ENCODE measurements at places on chromosomes 6 and 20.

- no peak for DNase-seq
Observed at GRCh38 chr6:13369591-13369990, 41.3 kb upstream of the TBC1D7 start.

GRCh38 chr20:33249456-33249855 lies 13.7 kb downstream of the BPIFA1 start:
- DNase-seq: no peak

GRCh38 chr20:9140162-9140760 lies 71.4 kb downstream of the PLCB4 start:
- DNase-seq: no peak

GRCh38 chr6:122220254-122220653 lies 179.2 kb upstream of the HSF2 start:
- no peak for DNase-seq

GRCh38 chr6:137688230-137688971 lies 178.7 kb upstream of the TNFAIP3 start:
- no peak for DNase-seq

DNA sequence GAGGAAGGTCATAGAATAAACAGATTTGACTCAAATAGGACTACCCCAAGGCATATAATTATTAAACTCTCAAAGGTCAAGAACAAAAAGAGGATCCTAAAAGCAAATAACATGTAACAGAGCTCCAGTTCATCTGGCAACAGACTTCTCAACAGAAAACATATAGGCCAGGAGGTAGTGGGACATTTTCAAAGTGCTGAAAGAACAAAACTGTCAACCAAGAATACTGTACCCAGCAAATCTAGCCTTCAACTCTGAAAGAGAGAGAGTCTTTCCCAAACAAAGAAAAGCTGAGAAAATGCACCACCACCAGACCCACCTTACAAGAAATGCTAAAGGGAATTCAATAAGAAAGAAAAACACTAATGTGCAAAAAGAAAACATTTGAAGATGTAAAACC lies 11.9 kb downstream of the NQO2 start:
- no peak for DNase-seq

- DNase-seq: no peak
Observed at GRCh38 chr6:38213251-38213658, 393.7 kb downstream of the ZFAND3 start.

DNA sequence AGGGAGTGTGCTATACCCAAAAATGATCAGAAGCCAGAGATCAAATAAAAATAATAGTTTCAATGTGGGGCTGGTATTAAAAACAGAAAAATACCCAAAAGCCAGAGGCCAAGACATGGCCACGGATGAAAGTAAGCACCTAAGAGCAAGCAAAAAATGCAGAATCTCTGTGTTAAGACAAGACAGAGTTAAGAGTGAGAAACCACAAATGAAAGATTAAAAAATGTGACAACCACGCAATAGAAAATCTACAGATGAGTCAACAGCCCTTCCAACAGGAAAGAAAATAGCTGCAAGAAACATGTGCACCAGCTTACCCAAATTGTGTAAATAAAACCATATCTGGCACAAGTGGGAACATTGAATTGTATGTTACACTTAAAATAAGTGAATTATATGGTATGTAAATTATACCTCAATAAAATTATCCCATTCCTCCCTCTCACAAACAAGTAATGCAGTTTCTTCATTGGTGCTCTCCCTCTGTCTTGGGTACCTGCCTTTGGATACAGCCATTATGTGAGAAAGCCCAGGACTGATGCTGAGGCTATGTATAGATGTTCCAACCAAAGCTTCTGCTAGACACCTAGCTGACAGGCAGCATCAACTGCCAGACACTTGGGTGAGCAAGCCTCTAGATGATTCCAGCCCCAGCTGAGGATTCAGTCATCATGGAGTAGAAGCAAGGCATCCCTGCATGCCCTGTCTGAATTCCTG lies 55.3 kb upstream of the UFL1 start:
- DNase-seq: no peak

DNA sequence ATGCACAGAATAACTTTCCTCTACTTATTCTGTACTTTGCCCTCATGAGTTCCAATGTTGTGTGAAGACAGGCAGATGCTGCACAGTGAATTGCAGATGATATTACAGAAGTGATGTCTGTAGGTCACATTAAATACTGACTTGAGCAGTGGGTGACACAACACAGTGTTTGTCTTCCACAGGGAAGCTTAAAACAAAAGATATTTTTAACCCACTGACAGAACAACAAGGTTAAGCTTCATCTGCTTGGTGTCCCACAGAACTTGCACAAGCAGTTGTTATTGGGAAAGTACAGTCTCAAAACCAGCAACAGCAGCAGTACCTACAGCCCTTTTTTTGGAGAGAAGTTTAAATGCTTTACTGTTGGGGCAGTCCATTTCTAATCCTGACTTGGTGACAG lies 10.5 kb downstream of the SUMO4 start:
- DNase-seq: no peak

- no peak for DNase-seq
Observed at GRCh38 chr6:94955156-94955555, 622.2 kb upstream of the MANEA start.

DNA sequence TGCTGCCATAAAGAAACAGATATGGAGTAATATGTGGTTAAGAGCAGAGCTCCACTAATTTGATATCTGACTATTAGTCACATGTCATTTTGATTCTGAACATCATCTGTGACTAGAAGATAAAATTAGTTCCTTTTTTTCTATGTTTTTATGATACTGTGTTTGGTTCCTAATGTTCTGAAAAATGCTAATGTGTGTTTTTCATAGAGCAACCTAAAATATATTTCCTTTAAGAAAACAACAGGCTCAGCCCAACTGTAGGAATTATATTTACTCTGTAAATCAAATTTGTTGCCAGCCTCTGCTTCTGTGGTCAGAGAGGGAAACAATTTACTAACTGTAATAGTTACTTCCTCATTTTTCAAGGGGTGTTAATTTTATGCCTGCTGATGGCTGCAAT lies 33.3 kb upstream of the TXLNB start:
- no peak for DNase-seq

GRCh38 chr6:124400261-124400999 lies 561.8 kb upstream of the RNF217 start:
- no peak for DNase-seq

DNA sequence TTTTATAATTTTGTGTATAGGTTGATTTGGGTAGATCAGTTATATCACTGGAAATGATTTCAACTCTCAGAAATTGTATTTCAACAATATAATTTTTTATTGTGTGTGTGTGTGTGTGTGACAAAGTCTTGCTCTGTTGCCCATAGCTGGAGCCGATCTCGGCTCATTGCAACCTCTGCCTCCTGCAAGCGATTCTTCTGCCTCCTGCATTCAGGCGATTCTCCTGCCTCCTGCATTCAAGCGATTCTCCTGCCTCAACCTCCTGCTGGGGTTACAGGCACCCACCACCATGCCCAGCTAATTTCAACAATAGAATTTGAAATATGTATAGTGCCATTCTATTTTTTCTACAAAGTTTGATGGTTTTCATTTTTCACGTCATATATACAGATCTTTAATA lies 24.1 kb downstream of the AFDN start:
- DNase-seq: no peak

Measured in AG09319 (cell line).